CD4-positive, alpha-beta T cell treated with Interleukin-15 for 1 hour (primary cell): ENCODE measurements at places on chromosomes 1 and 21.
A peak's percentile ranks its signal among the peaks of the same experiment; 100 is the strongest.

- no peak for DNase-seq
These were observed 77.4 kb upstream of the CAMK1G start for GRCh38 chr1:209506101-209506500.

GRCh38 chr1:7745783-7746182 is 25.3 kb upstream of the VAMP3 start:
- no peak for DNase-seq

DNA sequence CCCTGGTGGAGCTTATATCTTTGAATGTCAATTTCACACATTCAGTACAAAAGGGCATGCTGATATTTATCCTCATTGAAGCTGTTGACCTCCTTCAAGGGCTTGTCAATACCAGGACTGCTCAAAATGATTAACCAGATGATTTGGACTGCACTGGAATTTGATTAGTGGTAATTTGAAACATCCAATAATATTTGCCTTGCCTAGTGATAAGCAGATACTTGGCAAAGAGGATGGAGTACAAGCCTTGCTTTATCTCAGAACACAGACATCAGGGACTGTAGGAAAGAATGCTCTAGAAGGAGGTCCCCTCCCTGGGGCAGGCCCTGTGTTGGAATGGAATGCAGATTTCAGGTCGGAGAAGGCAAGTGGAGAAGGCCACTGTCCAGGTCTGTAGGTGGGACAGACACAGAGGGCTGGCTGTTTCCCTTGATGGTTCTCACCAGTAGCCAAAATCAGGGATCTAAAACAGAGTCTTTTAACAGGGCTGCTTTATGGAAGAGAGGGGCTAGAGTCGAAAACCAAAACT is 64.8 kb upstream of the ZNF648 start:
- no peak for DNase-seq

DNA sequence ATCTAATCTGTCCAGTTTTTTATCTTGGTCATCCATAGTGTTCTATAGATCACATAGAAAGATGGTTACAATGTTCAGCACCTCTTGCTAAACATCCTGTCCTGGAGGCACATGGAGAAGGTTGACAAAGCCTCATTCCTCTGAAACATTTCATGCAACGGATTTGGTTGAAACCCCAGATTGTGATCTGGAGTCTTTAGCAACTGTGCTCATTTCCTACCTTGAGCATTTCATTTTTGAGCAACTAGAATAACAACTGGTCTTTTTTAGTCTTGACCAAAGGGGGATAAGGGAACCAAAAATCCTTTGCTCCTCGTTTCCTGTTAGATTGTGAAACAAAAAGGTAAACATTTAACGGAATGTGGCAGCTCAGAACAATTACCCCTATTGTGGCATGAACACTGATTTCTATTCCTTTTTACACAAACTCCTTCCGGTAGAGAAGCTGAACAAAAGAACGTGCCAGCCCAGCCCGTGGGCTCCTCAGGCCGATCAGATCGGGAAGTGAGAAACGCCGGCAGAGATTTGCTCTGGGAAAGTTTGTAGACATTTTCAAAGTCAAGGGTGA is 94.7 kb upstream of the ERRFI1 start:
- DNase-seq, result no peak

DNA sequence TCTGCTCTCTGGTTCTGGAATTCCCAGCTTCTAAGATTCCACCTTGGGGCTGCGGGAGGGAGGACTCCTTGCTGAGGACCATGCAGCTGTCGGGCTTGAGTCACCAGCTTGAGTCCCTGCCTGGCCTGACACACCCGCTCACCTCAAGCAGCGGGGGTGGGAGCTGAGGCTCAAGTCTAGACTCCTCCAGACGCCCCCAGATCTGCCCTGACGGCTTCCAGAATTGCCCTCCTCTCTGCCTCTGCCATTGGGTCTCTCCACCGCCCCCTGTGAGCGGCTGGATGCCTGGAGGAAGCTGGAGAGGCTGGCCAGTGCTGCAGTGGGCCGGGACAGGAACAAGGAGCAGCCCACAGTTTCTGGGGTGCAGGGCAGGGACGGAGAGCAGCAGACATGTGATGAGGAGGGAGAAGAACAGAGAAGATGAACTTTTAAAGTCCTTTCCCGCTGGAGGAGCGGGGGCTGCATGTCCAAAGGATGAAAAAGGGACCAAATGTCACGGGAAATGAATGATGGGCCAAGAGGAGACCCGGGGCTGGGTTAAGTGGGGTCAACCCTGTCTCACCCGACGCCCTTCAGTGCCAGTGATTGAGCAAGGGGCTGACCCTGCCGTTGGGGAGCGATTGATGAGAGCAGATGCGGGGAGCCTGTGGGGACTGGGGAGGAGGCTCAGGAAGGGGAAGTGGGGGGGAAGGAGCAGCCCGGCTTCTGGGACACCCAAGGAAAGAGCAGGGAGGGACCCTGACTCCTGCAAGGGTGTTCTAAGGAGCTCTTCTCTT is 13.5 kb downstream of the CRABP2 start:
- no peak for DNase-seq

DNA sequence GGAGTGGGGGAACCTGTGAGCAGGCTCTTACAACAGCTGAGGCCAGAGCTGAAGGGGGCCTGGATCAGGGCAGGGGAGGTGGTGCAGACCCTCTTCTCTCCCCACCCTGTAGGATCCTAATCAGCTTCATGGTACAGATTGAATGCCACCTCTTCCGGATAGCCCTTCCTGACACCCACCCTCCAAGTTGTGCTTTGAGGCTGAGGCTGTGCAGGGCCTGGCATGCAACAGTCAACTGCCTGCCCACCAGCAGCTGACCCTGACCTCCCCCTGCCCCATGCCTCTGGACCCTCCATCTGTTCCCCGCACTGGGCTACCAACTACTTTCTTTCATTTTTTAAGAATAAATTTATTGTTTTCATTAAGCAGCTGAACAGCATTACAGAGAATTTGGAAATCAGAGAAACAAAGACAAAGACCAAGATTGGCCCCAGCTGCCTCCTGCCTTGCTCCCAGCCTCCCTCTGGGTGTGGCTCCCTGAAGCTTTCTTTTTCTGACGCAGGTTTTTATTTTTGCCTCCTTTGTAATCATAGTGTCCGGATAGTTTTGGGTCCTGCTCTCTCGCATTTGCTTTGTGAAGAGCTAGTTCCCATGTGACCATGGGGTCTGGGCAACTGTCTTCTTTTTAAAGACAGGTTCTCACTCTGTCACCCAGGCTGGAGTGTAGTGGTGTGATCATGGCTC is 12.8 kb downstream of the ZNF362 start:
- no peak for DNase-seq

- DNase-seq, result no peak
These were observed 11.5 kb upstream of the PDXK start for GRCh38 chr21:43707462-43707861.

GRCh38 chr1:24319312-24319863 is at the start of gene GRHL3:
Gene GRHL3 (plus strand): TSS chr1:24319357. CDS start chr1:24319552, 195 bp downstream.
- peak; percentile 23 for DNase-seq

DNA sequence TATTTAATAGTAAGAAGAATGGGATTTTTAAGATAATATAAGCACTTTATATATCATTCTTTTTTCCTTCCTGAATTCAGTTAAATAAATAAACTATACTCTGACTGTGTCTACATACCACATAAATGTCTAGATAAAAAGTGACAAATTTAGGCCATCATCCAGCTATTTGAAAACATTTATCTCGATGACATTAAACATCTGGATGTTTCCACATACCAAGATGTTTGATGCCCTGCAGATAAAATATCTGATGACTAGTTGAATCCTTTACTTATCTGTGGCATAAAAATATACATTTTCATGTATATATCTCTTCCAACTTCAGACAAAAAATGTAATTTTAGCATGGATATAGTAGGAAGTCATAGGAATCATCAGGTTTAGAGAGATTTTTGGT is 348.3 kb downstream of the DPYD start:
- DNase-seq, result no peak

GRCh38 chr1:194104247-194104844 is 917.9 kb upstream of the B3GALT2 start:
- DNase-seq, result no peak

- DNase-seq, result no peak
These were observed 5.7 kb downstream of the CTPS1 start for GRCh38 chr1:40985161-40985560.

GRCh38 chr1:14443164-14443787 is 155.2 kb upstream of the KAZN start:
- no peak for DNase-seq

DNA sequence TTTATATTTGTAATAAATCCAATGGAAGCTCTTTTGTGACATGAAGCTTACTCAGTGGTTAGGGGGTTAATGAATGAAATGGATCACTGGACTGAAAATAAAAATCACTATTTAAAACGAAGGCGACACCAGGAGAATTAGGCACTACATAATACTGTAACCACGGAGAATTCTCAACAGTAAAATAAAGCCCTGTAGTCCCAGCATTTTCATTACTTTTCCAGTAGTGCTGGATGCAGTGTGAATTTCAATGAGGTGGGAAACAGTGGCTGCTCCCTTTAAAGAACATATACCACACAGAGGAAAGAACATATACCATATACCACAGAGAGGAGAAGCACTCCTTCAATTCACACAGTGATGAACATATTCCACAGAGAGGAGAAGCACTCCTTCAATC is 275.0 kb downstream of the SMYD3 start:
- no peak for DNase-seq

DNA sequence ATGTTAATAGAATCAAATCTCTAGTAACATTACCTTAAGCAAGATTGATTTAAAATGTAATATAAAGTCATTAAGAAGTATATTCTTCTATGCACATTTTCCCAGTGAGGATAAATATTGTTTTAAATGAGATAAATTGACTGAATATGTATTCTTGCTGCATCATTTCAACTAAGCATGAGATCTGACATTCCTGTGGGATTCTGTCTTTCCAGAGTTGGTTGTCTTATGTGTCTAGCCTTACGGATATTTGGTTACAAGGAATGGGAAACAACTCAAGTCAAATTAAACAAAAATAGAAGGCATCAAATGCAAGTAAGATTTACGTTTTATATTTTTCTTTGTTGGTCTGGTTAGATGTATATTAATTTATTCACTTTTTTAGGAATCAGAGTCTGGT is 287.5 kb downstream of the PTGER3 start:
- DNase-seq, result no peak

DNA sequence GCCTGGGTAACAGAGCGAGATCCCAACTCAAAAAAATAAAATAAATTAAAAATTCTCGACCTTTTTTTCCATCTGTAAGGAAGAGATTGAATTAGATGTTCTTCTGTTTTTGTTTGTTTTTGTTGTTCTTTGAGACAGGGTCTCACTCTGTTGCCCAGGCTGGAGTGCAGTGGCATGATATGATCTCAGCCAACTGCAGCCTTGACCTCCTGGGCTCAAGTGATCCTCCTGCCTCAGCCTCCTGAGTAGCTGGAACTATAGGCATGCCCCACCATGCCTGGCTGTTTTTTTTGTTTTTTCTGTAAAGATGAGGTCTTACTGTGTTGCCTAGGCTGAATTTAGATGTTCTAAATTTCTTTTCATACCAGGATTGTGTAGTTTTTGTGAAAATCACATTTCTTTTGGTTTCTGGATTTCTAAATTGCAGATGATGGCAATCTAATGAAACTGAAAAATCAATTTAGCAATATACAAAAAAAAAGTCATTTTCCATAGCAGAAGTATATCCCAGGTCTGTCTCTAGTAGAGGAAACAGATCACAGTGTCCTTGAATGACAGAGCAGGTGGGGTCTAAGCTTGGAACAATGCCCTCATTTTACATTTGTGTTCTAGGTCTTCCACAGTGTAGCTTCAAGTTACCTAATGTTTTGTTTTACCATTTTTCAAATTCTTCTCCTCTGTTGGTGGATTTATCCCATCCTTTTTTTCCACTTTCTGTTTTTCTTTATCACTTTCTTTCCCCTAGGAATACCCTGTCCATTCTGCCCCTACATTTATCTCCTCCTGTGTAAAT is 20.3 kb downstream of the ZYG11A start:
- no peak for DNase-seq

GRCh38 chr1:230261928-230262650 is 164.0 kb downstream of the PGBD5 start:
- no peak for DNase-seq

DNA sequence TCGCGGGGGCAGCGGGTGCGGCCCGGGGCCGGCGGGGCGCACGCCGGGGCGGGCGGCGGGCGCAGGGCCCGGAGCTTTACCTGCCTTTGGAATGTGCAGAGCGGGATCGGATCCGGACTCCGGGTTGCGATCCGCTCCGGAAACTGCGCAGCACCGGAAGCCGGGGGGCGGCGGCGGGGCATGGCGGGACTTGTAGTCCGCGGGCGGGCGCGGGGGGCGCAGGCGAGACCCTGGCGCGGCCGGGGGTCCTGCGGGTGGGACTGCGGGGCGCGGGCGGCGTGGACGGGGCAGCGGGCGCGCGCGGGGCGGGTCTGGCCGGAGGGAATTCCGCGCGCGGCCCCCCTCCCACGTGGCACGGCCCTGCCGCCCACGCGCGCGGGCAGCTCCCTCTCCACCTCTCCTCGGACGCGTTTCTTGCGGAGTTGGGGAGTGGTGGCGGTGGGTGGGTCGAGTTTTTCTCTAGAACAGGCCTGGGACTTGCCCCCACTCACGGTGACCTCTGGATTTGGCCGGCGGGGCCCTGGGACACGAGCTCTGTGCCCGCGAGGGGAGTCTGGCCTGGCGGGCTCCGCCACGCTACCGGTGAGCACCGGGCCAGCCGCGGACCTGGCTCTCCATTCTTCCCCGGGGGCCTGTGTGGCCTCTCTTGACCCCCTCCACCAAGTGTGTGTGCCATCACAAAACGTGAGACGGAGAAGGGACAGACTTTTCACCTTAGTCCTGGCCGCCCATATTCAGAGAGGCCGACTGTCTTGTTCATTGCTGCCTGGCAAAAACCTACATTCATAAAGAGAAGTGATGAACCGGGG is at the start of gene PRDM15:
TSS of gene PRDM15 (minus strand) at position 155 of the 809 bp plus-strand sequence. CDS start 18,981 bp downstream, outside the sequence.
- peak; percentile 59 for DNase-seq

DNA sequence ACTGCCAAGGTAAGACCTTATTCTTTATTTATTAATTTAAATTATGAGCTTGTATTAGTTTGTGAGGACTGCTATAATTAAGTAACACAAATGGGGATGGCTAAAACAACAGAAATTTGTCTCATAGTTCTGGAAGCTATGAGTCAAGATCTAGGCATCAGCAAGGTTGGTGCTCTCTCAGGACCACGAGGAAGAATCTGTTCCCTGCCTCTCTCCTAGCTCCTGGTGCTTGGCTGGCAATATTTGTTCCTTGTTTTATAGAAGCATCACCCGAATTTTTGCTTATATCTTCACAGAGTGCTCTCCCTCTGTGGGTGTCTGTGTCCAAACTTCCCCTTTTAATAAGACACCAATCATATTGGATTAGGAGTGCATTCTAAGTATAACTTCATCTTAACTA is 41.4 kb upstream of the CCDC190 start:
- DNase-seq, result no peak

- DNase-seq, result peak; percentile 35
These were observed 162.5 kb upstream of the SGIP1 start for GRCh38 chr1:66371233-66372005.

DNA sequence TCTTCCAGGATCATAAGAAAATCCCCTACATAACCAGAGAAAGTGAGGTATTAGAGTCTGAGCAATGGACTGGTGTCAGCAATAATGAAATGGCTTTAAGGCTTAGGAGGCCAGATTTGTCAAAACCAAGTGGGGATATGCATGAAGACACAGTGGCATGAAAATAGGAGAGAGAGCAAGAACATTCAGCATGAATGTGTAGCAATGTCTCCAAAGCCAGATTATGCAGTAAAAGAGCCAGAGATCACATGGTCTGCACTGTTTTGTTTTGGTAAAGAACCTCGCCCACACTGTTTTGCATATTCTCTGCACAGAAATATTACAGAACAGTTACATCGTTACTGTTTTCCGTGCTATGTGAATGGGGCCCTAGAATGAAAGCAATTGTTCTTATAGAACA is 589.4 kb downstream of the PLPP3 start:
- no peak for DNase-seq

GRCh38 chr1:51644533-51645197 is 27.8 kb downstream of the OSBPL9 start:
- no peak for DNase-seq

- DNase-seq, result no peak
These were observed 85.1 kb upstream of the CHRM3 start for GRCh38 chr1:239301251-239301650.
